B cell (primary cell): ENCODE measurements at places on chromosomes 4 and X. TPM values are rescaled to one million over a fixed set of nuclear protein-coding genes. Genes with fewer than 3 reads are reported as not detected.

DNA sequence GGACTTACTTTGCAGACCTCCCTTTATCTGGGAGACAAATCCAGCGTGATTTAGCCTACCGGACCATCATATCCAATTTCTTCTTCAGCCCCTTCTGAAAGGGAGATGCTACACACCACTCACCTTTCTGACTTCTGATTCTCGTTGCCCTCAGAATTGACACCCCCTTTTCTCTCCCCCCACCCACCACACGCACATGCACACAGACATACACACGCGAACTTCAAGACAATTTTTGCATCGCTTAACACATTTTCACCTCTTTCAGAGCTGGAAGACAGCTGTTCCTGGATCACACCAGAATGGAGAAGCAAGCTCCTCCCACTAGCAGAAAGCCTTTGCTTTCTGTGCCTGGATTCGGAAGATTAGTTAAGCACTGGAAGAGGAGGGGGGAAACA, 1.0 kb upstream of the SNCA start:
- peak; percentile 20 for DNase-seq

DNA sequence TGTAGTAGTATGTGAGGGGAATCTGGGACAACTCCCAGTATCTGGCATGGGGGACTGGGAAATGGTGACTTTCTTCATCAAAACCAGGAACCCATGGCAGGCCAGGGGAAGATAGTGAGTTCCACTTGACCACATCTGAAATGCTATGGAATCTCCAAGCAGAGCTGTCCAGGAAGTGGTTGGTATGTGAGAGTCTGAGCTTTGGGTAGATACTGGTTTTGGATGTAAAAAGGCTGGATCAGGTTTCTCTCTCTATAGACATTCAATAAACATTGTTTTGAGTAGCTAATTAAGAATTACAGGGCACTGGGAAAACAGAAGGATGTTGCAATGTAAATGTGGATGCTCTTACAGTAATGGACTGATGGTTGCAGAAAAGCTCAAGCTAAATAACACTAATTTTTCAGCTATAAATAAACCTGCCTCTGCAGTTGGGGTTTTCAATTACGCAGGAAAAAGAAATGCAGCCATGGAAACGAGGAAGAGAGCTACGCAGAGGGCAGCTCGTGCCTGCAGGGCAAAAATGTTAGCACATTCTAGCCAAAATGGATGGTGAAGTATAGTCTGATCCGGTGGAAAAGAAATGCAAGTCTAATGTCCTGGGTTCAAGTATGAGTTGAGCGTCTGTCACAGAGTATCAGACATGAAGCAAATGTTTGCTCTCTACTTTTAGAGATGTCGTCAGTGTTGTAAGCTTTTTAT, 13.4 kb upstream of the CHRNA9 start:
- no peak for DNase-seq

GRCh38 chr4:34851411-34851810, 1392.9 kb downstream of the ARAP2 start:
- no peak for DNase-seq

DNA sequence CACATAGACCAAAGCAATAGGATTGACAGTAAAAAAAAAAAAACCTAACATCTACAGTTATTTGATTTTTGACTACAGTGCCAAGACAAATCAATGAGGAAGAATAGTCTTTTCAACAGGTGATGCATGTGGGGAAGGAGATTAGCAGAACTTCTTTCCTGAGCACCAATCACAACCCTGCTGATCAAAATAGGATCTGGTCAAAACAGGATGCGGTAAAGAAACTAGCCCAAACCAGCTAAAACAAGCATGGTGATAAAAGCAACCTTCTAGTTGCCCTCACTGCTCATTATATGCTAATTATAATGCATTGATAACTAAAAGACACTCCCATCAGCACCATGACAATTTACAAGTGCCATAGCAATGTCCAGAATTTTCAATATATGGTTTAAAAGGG, 667.5 kb downstream of the GRXCR1 start:
- no peak for DNase-seq

DNA sequence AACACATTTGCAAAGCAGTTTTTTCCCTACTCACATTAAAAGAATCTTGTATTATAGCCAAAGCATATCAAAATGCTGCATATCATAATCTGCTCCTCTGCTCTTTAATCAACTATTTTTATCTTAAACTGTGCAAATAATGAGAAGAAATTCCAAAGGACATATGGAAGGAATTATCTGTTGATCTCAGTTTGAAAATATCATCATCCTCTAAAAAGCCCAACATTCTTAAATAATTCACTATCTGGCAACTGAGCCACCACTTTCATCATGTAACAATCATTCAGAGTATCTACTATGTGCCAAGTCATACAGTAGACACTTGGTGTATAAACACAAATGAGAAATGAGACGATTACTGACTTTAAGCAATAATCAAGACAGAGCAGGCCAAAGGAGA, 63.0 kb downstream of the PRSS12 start:
- DNase-seq = no peak

DNA sequence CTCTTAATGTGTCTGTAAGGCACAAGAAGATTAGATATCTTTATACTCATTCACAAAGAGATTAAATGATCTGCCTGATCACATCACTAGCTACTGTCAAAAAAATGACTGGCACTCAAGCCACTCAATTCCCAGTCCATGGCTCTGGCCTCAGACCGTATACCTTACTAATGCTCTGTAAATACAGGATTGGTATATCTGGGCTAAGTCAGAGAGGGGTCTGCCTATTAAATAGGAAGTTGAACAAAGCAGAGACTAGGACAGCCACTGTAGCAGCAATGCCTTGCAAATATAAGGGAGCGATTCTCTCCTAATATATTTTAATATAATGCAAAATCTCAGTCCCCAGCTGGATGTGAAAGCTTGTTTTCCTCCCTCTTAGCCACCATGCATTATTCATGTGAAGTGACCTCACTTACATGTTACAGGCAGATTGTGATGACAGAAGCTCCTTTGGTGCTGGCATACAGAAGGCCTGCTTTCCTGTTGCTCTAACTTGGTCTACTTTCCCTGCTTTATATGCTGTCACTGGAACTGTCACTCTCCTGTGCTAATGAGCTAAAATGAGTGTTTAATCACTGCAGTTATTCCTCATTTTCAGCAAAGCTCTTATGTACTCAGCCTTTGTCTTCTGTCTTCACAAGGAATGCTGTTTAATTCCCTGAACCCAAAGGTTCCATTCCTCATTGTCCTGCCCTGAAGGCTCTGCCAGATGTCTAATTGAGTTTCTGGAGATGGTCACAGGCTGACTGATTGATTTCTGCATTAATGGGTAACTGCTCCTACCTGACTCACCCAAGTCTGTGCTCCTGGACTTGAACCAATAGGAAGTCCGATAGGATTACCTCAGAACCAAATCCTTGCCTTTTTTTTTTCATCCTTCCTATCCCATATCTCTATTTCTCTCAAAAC, 578.2 kb downstream of the KLHL13 start:
- no peak for DNase-seq

GRCh38 chr4:185201977-185202962, 1.5 kb downstream of the CFAP97 start:
- DNase-seq = no peak

- DNase-seq = no peak
Observed at GRCh38 chr4:107050525-107051135, 14.5 kb upstream of the DKK2 start.

GRCh38 chr4:144674711-144675110, 28.8 kb downstream of the HHIP start:
- no peak for DNase-seq

- no peak for DNase-seq
Observed at GRCh38 chr4:165077034-165077578, 23.4 kb downstream of the TRIM75 start.

DNA sequence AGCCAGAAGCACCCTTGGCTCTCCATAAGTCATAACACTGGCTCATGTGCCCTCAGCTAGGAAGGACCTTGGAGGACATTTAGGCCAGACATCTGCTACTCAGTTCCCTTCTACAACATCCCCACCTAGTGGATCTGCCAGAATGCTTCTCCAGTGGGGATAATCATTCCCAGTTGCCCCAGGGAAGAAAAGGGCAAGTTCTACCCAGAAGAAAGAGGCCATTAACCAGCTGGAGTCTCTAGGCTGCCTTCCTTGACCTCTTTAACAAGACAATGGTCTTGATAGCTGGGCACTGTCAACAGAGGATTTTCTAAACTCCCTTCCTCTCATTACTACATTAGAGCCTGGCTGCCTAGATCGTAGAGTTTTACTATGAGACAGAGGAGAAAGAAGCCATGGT, 42.0 kb downstream of the LGI2 start:
- no peak for DNase-seq

GRCh38 chrX:64395568-64395929, 297 bp upstream of the MTMR8 start:
- DNase-seq = no peak

GRCh38 chr4:88958080-88958479, 98.9 kb downstream of the FAM13A start:
- no peak for DNase-seq

- no peak for DNase-seq
Observed at GRCh38 chr4:131347816-131348215, 1801.3 kb upstream of the PCDH10 start.

DNA sequence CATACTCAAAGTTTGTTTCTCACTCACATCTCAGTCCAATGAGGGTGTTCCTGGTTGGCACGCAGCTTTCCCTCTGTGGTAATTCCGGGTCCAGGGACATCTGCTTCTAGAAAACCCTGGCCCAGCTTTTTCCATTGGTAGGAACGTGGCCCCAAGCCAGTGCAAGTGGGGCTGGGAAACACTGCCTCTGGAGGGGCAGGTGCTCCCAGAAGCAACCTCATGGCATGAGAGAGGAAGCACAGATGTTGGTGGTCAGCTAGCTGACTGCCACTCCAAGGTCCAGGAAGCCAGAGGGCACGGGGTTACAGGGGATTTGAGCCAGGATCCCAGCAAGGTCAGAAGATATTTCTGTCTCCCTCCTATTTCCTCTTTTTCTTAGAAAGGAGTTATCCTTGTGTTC, 47.5 kb downstream of the DCTD start:
- no peak for DNase-seq

GRCh38 chrX:16039363-16039762, 84.0 kb upstream of the GRPR start:
- DNase-seq = no peak

- DNase-seq = no peak
Observed at GRCh38 chr4:55838356-55838755, 15.1 kb upstream of the EXOC1 start.

DNA sequence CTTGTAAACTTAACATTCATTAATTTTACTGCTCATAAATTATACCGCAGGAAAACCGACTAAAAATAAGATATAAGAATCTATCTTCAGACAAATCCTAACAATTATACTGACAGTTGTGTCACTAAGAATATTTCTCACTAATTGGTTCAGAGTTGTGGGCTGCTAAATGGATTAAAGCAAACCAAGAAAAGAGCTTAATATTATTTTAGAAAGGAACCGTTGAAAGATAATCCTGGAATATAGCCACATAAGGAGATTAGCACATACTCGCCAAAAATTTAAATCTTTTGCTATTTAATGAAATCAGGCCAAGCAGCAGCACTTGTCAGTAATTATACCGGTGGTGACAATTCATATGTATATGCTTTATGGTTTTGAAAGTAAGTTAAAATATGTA, 132.8 kb downstream of the SLIT2 start:
- no peak for DNase-seq

- DNase-seq = no peak
Observed at GRCh38 chr4:128311659-128312403, 24.2 kb upstream of the PGRMC2 start.

DNA sequence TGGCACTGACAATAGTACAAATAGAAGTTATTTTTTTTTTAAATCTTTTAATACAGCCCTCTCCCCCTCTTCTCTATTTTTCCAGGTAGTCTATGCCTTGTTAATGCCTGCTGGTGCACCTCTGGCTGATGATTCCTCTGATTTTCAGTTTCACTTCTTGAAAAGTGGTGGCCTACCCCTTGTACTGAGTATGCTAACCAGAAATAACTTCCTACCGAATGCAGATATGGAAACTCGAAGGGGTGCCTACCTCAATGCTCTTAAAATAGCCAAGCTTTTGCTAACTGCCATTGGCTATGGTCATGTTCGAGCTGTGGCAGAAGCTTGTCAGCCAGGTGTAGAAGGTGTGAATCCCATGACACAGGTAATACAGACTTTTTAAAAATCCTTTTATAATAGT, 99.1 kb downstream of the USP9X start:
- DNase-seq = peak; percentile 58

GRCh38 chr4:78166622-78167021, 109.5 kb downstream of the FRAS1 start:
- no peak for DNase-seq

- no peak for DNase-seq
Observed at GRCh38 chr4:113998531-113998930, 19.1 kb upstream of the ARSJ start.

DNA sequence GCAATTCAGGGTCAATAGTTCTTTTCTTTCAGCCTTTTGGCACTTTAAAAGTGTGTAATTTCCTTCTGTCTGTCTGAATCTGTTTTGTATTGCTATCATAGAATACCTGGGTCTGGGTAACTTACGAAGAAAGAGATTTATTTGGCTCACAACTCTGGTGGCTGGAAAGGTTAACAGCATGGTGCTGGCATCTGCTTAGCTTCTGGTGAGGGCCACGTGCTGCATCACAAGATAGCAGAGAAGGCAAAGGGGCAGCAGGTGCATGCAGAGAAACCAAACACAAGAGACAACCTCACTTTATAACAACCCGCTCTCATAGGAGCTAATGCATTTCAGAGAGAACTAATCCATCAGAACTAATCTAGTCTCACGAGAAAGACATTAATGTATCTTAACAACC, 18.8 kb downstream of the RGN start:
- no peak for DNase-seq

The TMEM165 gene
- 110 and 113 TPM in 2 replicates for total RNA-seq

The PITX2 gene
- total RNA-seq = not detected in 2 replicates

The CD40LG gene
- 0.29 and 0.30 TPM in 2 replicates for total RNA-seq

The ZBTB49 gene
- 16.9 and 17.8 TPM in 2 replicates for total RNA-seq

The CT83 gene
- total RNA-seq = not detected in 2 replicates

The GRIA3 gene
- not detected in 2 replicates for total RNA-seq

The SLC9B1 gene
- 1.9 and 2.1 TPM in 2 replicates for total RNA-seq

The CHIC2 gene
- total RNA-seq = 34.9 and 37.7 TPM in 2 replicates
